ENCODE measurements at places on chromosomes 3 and 15.

DNA sequence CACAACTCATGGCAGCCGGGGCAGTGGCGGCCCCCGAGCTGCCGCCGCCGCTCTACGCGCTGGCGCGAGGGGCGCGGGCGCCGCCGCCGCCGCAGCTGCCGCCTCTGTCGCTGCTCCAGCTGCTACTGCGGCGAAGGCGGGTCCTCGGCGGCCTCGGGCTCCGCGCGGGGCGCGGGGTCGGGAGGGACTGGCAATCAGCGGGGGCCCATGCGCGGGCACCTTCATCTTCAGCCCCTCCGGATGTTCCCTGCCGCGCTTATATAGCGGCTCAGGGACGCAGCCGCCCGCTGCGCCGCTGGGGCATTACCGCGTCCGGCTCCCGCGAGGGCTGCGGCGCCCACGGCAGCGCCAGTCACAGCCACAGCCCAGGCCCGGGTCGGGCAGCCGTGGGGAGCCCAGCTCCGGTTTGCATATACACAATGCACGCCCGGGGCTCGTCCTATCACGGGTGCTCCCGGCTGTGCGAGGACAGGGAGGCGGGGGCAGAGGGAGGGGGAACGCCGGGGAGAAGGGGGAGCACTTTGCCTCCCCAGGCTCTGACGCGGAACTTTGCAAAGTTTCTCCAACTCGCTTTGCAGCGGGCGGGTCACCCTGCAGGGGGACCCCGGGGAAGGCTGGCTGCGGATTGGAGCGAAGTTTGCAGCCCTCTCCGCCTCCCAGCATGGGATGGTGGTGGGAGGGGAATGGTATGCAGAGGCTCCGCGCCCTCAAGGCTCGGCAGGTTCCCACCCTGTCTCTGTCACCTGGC lies at the start of gene VGLL3:
Gene VGLL3, minus strand, starts transcription at position 416 of the 748 bp plus-strand sequence. Its CDS starts 406 bp downstream, at position 10.
- no peak for DNase-seq

- no peak for DNase-seq
Observed at GRCh38 chr15:96070636-96071035, 259.9 kb upstream of the NR2F2 start.

DNA sequence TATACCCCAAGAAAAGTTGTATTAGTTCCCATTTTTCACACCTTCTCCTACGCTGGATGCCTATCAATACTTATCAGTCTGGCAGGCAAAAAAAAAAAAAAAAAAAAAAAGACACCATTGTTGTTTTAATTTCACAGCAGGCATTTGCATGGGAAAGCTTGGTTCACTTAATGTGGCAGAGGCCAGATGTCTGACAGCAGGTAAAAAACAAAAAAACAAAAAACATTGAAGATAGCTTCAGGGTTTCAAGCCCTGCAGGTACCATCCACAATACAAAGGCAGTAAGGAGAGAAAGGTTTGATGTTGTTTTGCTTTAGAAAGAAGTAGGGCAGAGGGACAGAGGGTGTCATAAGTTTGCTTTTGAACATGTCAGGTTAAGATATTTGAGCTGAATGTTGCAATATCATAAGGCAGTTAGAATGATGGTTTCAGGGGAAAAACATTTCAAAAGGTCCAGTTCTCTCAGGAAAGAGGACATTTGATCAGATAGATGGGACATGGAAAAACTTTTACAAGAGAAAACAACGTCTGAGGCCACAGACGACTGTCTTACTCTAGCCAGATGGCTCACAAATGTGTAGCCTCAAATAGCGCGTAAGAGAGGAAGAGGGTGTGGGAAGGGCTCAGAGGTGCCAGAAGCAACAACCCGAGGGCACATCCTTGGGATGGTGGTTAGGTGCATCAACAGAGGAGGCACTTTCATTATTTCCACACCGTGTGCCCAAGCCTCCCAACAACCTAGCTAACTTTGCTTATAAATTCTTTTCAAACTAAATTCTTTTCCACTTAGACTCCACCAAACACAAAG lies 25.7 kb downstream of the PCOLCE2 start:
- no peak for DNase-seq

GRCh38 chr15:40470423-40471104 lies at the start of gene CHST14:
Gene CHST14 (plus strand): TSS chr15:40470984. CDS start chr15:40471214, 230 bp downstream.
- no peak for DNase-seq

- peak; percentile 70 for DNase-seq
Observed at GRCh38 chr15:92714477-92715401, 59.2 kb upstream of the FAM174B start.

DNA sequence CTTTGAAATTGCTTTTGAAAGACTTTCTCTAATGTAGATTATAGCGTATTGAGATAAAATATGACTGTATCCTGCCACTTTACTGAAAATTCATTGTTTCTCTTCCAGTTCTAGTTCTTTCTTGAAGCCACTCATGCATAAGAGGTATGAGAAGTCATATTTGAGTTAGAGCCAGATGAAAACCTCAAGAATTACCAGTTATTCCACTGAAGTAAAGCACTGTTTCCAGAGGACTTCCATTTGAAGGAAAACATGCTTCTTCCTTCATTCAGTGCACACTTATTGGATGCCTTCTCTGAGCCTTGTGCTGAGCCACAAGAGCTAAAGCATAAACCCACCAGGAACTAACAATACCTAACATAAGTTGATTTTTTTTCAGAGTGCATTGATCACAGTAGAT lies 513.4 kb downstream of the ZNF385D start:
- no peak for DNase-seq

GRCh38 chr3:190747571-190747970 lies 114.9 kb downstream of the GMNC start:
- DNase-seq: no peak

GRCh38 chr3:16568115-16568514 lies 37.1 kb downstream of the DAZL start:
- DNase-seq: no peak

GRCh38 chr15:50993598-50993997 lies 85.1 kb downstream of the AP4E1 start:
- no peak for DNase-seq

GRCh38 chr3:31917303-31918005 lies 63.6 kb downstream of the OSBPL10 start:
- no peak for DNase-seq

DNA sequence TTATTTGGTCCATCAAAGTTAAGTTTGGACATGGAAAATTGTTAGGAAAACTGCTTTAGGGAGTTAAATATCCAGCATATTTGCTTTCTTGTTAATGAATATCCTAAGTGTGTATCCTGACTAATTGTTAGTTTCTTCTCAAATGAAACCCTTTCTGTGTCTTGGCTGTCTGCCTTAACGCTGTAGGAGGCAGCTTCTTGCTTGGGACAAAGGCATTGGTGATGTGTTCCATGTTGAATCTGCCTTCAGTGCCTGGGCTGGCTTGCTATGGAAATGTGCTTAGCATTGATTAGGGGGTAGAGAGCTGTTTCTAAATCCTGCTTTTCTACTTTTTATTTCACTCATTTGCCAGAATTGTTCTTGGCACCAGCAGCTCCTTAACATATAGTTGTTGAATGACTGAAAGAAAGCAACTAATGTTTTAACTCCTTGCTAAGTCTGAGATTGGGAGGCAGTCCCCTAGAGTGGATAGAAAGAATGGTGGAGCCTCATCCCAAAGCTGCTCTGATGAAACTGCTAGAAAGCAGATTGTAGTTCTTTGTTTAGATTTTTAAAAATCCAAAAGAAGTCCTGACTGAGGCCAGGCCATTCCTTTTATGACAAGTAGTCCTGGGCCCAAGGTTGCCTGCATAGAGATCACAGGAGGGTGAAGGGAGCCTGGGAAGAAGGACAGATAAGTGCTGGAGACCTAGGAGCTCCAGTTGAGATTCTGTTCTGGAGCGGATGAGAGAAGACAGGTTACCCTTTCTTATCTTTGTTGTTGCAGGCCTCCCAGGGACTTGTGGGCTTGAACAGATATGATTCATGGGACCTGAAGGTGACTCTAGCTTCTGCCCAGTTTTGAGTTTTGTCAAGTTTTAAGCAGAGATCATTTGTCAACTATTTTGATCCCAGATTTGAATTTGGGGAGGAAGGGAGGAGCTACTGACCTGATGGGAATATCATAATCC lies 39.3 kb downstream of the OXNAD1 start:
- DNase-seq: no peak

GRCh38 chr3:121574449-121574848 lies 6.7 kb downstream of the ARGFX start:
- DNase-seq: no peak

GRCh38 chr3:24689353-24689752 lies 194.7 kb upstream of the THRB start:
- DNase-seq: no peak

DNA sequence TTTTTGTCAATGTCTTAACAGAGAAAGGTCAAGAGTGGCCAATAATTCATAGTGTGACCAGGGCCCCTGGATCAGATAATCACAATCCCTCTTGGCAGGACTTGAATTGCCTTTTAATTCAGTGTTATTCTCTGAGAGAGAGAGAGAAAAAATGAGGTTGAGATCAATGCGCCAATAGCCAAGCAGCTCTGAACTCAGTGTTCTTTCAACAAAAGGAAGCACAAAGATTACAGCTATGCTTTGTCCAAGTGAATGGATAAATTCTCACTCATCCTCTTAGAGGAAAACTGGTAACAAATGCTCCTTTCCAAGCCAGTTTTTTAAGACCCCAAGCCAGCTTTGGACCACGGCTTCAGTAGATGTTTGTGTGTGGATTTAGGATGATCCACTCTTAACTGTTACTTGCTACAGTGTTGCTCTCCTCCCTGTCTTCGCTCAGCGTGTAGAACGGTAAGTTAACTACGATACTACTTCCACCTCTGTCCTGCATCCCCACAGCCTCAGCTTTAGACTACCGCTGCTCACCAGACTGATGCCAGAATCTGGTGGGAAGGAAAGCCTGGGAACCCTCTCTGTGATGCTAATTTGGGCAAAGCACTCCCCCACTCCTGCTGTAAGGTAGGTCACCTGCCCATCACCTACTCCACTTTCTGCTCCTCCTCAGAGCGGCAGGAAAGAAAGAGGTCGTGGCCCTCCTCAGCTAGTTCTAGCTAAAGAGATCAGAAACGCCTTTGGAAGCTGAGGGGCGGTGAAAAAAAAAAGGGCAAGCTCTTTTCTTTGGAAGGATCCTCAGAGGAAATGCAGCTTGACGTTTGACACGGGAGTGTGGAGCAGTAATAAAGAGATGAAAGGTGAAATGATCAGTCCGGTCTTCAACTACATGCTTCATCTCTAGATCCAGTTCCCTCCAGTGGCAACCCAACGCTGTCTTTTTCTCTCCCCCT lies 46.8 kb upstream of the LPP start:
- DNase-seq: no peak

GRCh38 chr15:69943637-69944036 lies 154.1 kb downstream of the TLE3 start:
- no peak for DNase-seq

DNA sequence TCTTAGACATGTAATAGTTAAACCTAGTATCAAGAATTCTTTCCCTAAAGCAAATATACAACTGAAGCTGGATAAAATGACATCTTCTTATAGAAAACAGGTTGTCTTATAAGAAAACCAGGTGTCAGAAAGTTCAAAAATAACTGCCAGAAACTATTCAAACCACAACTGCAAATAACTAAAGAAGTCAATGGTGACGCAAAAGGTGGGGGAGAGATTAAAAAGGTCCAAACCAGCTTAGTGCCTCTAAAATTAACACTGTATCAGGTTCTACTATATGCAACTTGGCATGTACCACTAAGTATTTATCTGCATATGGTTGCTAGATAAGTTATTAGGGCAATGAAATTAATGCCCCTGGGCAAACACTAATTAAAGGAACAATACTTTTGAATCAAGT lies 136.8 kb downstream of the TBL1XR1 start:
- DNase-seq: no peak

- DNase-seq: no peak
Observed at GRCh38 chr15:69802432-69802831, 295.3 kb downstream of the TLE3 start.

DNA sequence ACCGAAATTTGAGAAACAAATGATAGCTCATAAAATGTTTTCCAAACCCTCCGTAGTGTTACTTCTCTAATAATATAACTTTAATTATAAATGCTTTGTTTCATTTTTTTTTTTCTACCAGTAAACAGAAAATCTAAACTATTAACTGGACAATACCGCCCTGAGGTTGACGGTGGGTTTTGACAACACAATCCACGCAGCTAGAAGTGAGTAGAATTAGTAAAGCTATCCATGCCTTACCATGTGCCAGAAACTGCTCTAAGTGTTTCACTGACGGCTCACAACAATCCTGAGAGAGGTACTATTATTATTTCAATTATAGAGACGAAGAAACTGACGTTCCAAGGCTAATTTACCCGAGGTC lies 410 bp downstream of the NDUFAF1 start:
- no peak for DNase-seq

DNA sequence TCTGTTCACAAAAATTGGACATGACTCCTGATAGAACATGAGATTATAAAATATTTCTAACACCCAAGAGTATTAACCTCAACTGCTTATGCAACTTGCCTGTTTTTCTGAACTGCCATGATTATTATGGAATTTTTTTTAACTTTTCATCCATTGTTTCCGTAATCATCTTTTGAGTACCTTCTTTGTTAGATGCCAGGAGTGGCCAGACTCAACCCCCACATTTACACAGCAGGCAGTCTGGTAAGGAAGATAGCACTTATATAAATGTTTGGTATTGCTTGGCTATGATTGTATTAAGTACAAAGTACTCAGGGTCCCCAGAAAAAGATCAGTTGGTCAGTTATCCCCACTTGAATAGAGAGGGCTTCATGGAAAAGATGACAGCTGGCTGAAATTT lies 74.3 kb downstream of the CRYBG3 start:
- DNase-seq: no peak

- DNase-seq: peak; percentile 6
Observed at GRCh38 chr15:31276596-31277298, 49.9 kb upstream of the KLF13 start.

GRCh38 chr3:155970398-155970797 lies 99.9 kb downstream of the GMPS start:
- no peak for DNase-seq

GRCh38 chr15:78438619-78439285 lies 736 bp downstream of the IREB2 start:
- DNase-seq: no peak

GRCh38 chr15:41501931-41502794 lies 8.5 kb downstream of the ITPKA start:
- DNase-seq: no peak

GRCh38 chr15:95812491-95812890 lies 518.0 kb upstream of the NR2F2 start:
- no peak for DNase-seq

- no peak for DNase-seq
Observed at GRCh38 chr15:87604857-87605446, 651.6 kb downstream of the NTRK3 start.

DNA sequence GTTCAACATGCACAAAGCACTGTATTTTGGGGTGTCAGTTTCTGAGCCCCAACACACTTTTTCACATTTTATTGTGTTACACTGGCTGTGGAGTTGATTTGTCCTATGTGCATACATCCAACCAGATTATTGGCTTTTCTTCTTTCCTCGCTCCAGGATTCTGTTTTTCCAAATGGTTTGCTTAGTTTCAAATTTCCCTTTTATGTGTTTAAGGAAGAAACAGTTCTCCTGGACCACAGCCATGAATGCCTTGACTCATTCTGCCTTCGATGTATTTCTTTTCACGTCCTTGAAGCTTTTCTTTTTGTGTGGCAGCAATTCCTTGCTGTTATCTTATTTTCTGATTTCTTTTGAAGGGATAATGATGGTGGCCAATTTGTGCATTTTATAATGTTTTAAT lies 53.8 kb downstream of the CACNA2D3 start:
- no peak for DNase-seq

GRCh38 chr3:195906865-195907683 lies 1.3 kb downstream of the TNK2 start:
- peak; percentile 54 for DNase-seq
